ENCODE measurements at places on chromosomes 12 and 14.

- DNase-seq = no peak
Observed at GRCh38 chr12:91741932-91742331, 403.7 kb downstream of the BTG1 start.

- DNase-seq = no peak
Observed at GRCh38 chr12:57515934-57516541, 4.3 kb downstream of the DDIT3 start.

DNA sequence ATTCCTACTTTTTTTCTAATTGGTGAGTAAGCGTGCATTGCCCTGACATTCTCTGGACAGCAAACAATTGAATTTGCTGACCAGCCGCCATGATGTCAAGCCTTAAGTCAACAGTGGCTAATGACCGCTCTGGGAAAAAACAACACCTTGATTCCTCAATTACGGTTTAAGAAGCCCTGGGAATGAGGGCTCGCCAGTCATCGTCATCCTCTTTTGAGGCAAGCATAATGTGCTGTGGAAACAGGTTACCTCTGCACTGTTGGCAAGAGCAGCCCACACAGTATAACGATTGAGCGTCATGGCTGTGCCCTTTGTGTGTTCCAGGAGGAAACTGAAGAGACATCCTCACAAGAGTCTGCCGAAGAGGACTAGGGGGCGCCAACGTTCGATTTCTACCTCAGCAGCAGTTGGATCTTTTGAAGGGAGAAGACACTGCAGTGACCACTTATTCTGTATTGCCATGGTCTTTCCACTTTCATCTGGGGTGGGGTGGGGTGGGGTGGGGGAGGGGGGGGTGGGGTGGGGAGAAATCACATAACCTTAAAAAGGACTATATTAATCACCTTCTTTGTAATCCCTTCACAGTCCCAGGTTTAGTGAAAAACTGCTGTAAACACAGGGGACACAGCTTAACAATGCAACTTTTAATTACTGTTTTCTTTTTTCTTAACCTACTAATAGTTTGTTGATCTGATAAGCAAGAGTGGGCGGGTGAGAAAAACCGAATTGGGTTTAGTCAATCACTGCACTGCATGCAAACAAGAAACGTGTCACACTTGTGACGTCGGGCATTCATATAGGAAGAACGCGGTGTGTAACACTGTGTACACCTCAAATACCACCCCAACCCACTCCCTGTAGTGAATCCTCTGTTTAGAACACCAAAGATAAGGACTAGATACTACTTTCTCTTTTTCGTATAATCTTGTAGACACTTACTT lies 138.9 kb downstream of the HMGA2 start:
- no peak for DNase-seq

DNA sequence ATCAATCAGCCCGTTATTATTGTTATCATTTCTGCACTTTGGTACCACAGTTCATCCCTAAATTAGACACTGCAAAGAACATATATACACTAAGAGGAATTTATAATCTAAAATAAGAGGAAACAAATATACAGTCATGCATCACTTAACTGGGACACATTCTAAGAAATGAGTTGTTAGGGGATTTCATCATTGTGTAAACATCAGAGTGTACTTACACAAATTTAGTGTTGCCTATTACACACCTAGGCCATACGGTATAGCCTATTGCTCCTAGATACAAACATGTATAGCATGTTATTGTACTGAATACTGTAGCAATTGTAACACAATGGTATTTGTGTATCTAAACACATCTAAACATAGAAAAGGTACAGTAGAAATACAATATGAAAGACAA lies 190.5 kb downstream of the BMP4 start:
- DNase-seq = no peak

GRCh38 chr12:74656251-74656650 lies 118.6 kb downstream of the ATXN7L3B start:
- DNase-seq = no peak

GRCh38 chr14:104965561-104966231 lies 12.5 kb downstream of the AHNAK2 start:
- no peak for DNase-seq

GRCh38 chr12:117231750-117232149 lies 41.5 kb upstream of the FBXO21 start:
- no peak for DNase-seq

DNA sequence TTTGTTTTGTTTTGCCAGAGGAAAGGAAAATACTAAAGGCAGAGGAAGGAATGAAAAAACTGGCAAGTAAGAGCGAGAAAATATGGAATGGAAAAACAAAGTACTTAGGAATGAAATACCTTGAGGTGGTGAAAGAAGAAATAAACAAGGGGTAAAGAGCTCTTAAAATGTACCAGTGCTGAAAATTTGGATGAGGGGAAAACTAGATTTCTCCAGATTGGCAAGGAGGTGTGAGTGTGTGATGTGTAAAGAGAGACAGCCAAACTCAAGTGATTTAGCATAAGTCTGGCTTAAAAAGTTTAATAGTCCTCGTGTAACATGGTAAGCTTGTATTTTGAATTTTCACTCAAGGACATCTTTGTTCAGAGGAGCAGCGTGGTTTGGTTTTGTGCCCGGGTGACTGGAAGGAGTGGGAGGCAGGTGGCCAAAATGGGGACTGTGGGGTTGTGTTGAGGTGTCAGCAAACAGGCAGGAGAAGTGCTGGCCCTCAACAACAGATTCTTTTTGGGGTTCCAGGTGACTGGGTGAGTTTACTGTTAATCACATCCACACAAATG lies 102.7 kb downstream of the DACT1 start:
- DNase-seq = no peak

DNA sequence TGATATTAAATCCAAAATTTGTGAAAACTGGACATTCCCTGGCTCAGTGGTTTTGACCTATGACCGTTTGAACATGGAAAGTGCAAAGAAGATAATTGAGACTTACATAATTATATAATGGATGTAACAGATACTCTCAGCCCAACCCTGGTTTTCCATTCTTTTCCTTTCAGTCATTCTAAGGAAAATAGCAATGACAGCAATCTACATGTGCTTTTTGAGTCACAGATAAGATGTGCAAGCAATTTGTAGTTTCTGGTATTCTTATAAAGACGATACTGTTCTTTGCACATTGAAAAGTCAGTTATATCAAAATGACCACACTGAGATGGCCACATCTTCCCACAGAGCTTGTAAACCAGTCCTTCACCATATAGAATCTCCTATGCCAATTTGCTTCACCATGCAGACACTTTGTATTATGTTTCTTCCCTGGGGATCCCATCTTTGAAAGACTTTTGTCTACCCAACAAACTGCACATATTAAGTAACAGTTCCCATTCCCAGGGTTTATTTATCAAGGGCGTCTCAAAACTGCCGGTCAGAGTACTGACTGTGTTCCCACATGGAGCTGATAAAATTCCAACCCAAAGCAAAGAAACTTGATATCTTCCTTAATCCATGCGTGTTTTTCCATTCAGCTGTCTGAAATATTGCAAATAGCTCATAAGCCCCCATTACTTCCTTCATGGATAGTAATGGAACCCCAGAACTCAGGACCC lies 34.8 kb downstream of the PLXNC1 start:
- no peak for DNase-seq

- DNase-seq = no peak
Observed at GRCh38 chr12:108861878-108862587, 4.7 kb upstream of the SSH1 start.
